ENCODE measurements at places on chromosomes 6 and 20. TPM values are rescaled to one million over a fixed set of nuclear protein-coding genes. Genes with fewer than 3 reads are reported as not detected.

DNA sequence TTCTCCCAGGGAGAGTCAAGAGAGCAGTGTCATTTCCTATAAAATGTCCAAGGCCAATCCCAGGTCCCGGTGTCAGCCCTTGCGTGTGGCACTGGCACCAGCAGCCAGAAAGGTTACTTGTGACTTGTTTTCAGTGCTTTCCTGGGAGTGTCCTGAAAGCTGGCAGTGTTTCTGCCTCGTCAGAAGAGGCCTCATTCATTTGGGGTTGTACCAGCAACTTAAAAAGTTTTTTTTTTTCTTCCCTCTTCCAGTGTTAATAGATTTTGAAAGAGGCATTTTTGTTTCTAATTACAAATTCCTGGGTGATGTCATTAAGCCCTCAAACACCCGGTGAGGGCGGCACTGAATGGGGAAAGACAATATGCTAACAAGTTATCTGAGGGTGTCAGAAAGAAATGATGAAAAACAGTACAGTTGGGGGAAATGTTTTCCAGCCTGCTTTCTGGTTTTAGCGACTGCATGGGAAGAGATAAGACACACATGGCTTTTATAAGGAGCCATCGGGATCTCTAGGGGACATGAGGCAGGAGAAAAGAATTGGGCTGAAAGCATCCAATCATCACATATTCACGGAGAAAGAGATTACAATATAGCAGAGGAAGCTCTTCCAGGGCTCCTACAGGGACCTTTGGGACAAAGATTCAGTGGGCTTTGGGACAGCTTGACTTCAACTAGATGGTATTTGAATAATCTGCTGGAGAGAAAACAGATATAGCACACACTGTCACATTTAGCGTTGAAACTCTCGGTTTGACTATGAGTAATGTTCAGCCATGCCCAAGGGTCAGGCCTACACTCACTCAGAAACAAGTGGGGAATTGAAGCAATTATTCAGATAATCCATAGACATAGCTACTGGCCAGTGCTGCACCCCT lies 153.0 kb downstream of the BCAS1 start:
- no peak for DNase-seq

Gene SLC22A1
- total RNA-seq, result 0.22 TPM

DNA sequence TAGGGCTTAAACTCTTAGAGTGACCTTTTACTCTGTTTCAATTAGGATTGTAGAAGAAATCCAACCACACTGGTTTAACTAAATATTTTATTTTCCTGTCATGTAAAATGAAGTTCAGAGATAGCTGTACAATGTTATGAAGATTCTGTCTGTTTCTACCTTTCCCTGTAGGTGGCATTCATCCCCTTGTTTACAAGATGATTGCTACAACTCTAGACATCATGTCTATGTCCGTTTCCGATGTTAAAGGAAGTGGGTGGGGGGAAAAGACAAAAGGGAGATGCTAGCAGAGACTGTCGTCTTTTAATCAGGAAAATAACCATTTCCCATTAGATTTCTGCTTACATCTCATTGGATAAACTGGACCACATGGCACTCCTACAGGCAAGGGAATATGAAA lies 30.9 kb upstream of the RIMS1 start:
- no peak for DNase-seq

Gene TP53TG5
- not detected for total RNA-seq

- no peak for DNase-seq
These were observed 47.6 kb downstream of the AGPAT4 start for GRCh38 chr6:161226009-161226964.

- DNase-seq, result no peak
These were observed 79.9 kb downstream of the SLC22A3 start for GRCh38 chr6:160428069-160428430.

DNA sequence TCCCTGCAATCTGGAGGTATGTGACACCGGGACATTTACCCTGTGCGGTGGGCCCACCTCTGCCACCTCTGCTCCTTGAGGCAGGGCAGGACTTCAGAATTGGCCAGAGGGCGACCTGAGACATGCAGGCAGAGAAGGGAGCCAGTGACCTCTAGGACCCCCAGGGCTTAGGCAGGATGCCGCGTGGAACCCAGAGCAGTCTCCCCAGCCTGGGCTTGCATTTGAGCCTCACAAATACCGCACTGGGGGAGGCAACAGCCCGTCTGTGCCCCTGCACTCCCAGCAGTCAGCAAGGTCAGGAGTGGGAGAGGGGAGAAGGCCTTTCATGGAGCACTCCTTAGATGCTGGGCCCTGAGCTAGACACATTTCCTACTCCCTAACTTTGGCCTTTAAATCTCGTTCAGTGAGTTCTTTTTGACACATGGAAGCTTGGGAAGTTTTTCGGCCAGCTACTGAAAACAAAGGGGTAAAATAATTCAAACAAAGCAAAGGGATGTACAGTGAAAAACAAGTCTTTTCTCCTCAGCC lies 41.7 kb downstream of the C20orf203 start:
- no peak for DNase-seq

- peak; percentile 89 for DNase-seq
These were observed 143.5 kb downstream of the ZFP64 start for GRCh38 chr20:52047811-52048764.

Gene SOBP
- total RNA-seq, result 12.6 TPM

GRCh38 chr6:51495096-51495495 lies 592.3 kb downstream of the PKHD1 start:
- DNase-seq, result peak; percentile 21

DNA sequence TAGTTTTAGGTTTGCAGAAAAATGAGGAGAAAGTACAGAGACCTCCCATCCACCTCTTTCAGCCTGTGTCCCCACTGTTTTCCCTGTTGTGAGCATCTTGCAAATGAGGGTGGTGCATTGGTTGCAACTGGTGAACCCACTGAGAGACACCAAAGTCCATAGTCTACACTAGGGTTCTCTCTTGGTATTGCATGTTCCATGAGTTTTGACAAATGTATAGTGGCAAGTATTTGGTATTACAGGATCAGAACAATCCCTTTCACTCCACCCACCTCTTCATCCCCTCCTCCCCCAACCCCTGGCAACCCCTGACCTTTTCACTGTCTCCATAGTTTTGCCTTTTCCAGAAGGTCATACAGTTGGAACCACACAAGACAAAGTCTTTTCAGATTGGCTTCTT lies 20.1 kb downstream of the ZNF831 start:
- no peak for DNase-seq

DNA sequence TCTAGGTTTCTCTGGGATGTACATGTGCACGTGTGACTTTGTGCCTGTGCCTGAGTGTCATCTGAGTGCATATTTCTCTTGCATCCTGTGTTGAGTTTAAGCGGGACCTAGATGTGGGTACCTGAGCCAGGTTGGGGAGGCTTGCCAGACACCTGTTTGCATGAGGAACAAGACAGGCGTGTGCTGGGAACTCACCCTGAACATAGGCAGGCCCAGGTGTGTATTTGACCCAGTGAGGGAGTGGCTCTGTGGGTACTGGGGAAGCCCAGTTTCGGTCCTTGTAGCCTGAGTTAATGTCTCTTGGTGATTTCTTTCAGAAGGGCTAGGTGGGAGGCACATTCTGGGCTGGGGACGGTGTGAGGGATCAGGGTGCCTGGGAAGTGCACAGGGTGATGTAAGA lies 98.6 kb downstream of the TMEM170B start:
- no peak for DNase-seq

Gene TINAG
- total RNA-seq, result not detected

GRCh38 chr6:78593898-78594667 lies 273.3 kb upstream of the IRAK1BP1 start:
- no peak for DNase-seq

DNA sequence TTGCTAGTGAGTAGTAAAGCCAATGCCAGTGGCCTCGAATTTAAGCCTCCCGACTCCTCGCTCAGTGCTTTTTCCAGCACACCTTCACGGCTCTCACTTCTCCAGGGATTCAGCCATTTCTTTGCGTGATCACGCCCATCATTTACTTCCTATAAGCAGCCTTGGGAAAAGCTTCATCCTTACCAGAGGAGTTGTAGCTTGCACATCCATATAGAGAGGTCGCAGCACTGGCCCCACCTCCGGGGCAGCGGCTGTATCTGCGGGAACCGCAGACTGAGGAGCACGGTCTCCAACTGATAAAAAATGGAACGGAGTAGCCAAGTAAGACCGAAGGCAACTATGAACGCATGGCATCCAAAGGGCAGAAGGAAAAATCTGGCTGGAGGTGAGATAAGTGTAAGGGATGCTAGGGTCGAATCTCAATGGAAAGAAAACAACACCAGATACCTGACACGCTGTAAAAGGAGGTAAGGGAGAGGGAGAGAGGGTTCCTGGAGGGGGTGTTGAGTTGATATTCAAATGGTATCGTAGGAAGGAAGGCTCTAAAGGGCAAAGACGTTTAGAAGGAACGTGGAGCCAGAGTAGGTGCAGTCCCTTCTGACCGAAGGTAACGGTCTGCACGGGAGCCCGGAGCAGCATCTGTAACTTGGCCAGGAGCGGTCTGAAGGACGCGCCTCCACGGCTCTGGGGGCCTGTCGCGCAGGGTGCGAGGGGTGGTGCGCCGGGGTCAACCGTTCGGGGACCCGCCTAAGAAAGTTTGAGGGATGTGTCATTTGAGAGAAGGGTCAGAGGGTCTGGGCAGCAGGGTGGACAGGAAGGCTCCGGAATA lies 640 bp downstream of the NFS1 start:
- peak; percentile 47 for DNase-seq
